AG09319 (cell line): ENCODE measurements at places on chromosomes 2 and 18.

DNA sequence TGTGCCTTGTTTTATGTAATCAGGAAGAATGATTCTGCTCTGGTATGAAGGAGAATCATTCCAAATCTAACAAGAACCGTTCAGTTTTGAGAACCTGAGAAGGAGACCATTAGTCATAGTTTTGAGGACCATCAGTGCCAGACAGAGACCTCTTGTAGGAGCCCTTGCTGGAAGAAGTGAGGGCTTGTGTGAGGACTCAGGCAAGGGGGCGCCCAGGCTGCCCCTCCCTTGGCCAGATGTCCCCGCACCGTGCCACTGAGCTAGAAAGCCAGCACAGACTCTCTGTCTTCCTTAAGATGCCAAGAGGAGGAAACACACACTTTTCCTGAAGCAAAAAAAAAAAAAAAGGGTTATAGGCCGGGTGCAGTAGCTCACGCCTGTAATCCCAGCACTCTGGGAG lies 55.7 kb upstream of the SLC39A10 start:
- DNase-seq, result no peak

GRCh38 chr2:43106559-43107527 lies 119.6 kb downstream of the ZFP36L2 start:
- no peak for DNase-seq

DNA sequence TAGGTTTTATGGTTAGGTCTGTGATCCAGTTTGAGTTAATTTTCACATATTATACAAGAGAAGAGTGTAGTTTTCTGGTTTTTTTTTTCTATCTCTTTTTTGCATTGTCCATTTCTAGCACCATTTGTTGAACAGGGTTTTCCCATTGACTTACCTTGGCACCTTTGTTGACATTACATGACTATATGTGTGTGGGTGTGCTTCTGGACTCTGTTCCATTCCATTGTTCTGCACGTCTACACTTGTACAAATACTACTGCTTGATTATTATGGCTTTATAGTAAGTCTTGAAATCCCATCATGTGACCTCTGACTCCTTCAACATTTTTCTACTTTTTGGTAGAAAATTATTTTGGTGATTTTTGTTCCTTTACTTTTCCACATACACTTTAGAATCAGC lies 38.7 kb downstream of the UBE2F start:
- no peak for DNase-seq

GRCh38 chr2:127530245-127531140 lies 4.2 kb upstream of the IWS1 start:
- no peak for DNase-seq
